SW 1271 (cell line): ENCODE measurements at places on chromosomes 2 and 18.

DNA sequence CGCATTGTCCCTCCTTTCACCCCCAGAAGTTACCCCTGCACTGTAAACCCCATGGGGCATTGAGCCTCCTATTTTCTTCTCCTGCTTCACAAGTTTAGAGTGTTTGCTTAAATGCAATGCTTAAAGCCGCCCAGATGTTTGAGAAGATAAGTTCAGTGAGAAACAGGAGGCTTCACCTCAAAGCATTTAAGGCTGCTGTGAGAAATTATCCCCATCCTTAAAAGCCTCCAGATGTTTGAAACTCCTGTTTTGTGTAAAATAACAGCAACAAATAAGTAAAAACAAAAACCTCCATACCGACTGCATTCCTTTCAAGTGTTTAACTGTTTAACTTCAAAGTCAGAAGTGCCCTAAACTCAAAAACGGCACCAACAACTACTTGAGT, 81.8 kb downstream of the RTP5 start:
- no peak for DNase-seq

GRCh38 chr18:3478262-3478978, 28.4 kb downstream of the TGIF1 start:
- no peak for DNase-seq

DNA sequence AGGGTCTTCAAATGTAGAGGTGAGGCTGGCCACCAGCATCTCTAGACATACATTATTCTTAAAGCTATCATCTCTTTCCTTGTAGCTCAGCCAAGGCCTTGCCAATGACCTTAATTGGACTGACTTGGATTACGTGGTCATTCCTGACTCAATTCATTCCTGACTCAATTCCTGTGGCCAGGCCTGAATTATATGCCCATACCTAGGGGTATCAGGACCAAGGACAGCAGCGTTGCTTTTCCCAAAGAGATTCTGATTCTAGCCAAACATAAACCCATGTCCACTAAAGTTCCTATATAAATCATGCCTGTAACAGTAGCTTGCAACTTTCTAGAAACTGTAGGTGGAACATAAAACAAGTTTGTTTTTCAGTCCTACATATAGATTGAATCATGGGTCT, 231.7 kb downstream of the ARL6IP6 start:
- DNase-seq, result no peak

DNA sequence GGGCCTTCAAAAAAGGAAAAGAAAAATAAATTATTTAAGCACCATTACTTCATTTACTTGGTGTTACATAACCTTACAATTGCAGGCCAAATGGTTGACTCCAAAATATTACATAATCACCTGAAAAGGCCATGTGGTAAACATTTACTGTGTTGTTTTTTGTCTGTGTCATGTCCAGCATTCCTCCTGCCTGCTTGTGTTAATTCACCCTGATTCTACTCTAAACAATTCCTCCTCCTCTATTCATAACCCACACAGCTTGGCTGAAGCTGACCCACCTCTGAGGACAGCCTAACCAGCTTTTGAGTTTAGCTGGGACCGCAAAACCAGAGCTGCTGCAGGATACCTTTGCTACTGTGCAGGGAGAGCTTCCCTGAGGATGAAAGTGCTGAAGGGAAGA, 35.4 kb downstream of the TMX3 start:
- no peak for DNase-seq
